T-cell (primary cell): ENCODE measurements at places on chromosomes 5 and 9. TPM values are rescaled to one million over a fixed set of nuclear protein-coding genes. Genes with fewer than 3 reads are reported as not detected.

PCDHGB1 gene
- total RNA-seq = not detected

GRCh38 chr9:3331801-3332200, 194.0 kb downstream of the RFX3 start:
- DNase-seq = no peak
- no peaks in the 10 kb centered on the region for H3K27me3 ChIP-seq
- no peaks in the 10 kb centered on the region for H3K36me3 ChIP-seq
- no peak overlapping the region for H3K27ac ChIP-seq

DNA sequence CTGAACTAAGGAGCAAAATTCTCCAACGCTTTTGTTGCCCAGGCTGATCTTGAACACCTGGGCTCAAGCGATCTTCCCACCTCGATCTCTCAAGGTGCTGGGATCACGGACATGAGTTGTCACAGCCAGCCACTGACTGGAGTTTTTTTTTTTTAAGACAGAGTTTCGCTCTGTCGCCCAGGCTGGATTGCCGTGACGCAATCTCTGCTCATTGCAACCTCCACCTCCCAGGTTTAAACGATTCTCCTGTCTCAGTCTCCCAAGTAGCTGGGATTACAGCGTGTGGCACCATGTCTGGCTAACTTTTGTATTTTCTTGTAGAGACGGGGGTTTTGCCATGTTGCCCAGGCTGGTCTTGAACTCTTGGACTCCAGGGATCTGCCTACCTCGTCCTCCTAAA, 58.2 kb downstream of the EHMT1 start:
- H3K27ac ChIP-seq = no peak overlapping the region
- H3K36me3 ChIP-seq = peaks cover 4% of the 10 kb centered on the region
- no peak for DNase-seq
- H3K4me1 ChIP-seq = peaks cover 28% of the 10 kb centered on the region
- H3K27me3 ChIP-seq = no peaks in the 10 kb centered on the region

GRCh38 chr9:112010537-112010936, 113.9 kb downstream of the UGCG start:
- no peaks in the 10 kb centered on the region for H3K36me3 ChIP-seq
- no peaks in the 10 kb centered on the region for H3K27me3 ChIP-seq
- no peak for DNase-seq
- H3K4me1 ChIP-seq = no peaks in the 10 kb centered on the region

DNA sequence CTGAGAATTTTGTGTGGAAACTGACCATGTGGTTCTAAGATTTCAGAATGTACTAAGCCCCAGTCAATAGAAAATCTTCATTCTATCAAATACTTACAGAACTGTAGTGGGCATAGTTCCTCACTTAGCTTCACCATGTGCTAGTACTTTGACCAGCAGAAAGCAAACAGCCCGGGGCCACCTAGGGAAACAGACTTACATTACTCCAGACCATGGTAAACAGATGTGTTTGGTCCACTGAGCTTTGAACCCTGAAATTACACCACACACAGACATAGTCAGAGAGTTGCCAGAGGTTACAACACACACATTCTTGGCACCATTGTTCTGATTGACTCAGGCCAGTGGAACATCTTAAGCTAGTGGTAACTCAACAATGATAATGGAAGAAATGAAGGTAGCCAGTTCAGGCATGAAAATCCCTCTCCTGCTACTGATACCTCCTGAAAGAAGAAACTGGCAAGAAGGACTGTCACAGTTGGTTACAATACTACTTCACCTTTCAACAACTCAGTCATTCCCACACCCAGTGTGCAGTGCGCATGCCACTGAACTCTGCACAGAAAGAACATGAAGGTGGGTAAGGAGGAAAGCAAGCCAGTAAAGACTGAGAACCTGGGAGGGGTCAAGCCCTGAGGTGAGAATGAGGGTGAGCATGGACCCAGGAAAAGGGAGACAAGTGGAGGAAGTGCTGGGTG, 18.7 kb upstream of the LECT2 start:
- H3K27ac ChIP-seq = no peak overlapping the region
- H3K27me3 ChIP-seq = peaks cover 17% of the 10 kb centered on the region
- no peaks in the 10 kb centered on the region for H3K36me3 ChIP-seq
- no peak overlapping the region for H3K4me3 ChIP-seq
- no peaks in the 10 kb centered on the region for H3K4me1 ChIP-seq
- no peak for DNase-seq

DNA sequence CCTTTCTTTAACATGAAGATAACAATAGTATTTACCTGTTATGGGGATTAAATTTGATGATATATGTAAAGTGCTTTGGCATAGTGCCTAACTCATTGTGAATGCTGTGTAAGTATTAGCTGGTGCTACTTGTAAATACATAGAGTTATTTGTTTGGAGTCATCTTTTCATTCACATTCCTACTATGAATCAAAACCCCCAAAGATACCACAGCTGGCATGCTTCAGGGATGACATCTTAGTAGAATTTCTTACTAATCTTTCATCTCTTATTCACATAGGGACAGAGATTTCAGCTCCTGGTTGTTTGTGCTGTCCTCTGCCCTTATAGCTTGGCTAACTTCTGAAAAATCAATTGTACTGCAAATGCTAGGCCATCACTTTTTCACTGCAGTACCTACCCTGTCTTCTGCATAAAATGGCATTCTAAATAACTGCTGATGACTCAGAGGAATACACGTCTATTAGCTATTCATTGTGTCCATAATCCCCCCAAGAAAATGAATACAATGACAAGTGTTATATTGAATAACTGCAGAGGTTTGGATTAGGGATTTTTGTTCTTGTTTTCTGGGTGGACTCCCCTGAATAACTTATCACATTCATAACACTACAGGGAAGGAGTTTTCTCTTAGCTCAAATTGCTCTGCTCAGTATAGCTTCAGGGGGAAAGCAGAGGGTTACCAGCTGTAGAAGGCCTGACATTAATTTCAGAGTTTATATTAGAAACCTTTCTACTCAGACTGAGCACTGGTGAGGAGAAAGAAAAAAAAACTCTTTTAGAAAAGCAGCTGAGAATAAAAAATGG, 192.2 kb upstream of the C9orf72 start:
- H3K36me3 ChIP-seq = no peaks in the 10 kb centered on the region
- no peak for DNase-seq
- H3K4me1 ChIP-seq = no peaks in the 10 kb centered on the region
- no peak overlapping the region for H3K27ac ChIP-seq

DNA sequence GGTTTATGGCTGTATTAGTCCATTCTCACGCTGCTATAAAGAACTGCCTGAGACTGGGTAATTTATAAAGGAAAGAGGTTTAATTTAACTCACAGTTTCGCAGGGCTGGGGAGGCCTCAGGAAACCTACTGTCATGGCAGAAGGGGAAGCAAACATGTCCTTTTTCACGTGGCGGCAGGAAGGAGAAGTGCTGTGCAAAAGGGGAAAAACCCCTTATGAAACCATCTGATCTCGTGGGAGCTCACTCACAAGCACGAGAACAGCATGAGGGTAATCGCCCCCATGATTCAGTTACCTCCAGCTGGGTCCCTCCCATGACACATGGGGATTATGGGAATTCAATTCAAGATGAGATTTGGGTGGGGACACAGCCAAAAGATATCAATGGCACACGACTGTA, 13.9 kb downstream of the LRRC70 start:
- H3K4me1 ChIP-seq = no peaks in the 10 kb centered on the region
- H3K4me3 ChIP-seq = no peak overlapping the region
- no peaks in the 10 kb centered on the region for H3K27me3 ChIP-seq
- no peak overlapping the region for H3K27ac ChIP-seq
- H3K36me3 ChIP-seq = peaks cover 13% of the 10 kb centered on the region

- peak overlapping the region; percentile 86 for H3K27ac ChIP-seq
- no peaks in the 10 kb centered on the region for H3K27me3 ChIP-seq
- H3K4me3 ChIP-seq = peak overlapping the region; percentile 58
Observed at GRCh38 chr5:143435210-143435657, 31.7 kb upstream of the NR3C1 start.

- no peak overlapping the region for H3K4me3 ChIP-seq
- no peaks in the 10 kb centered on the region for H3K4me1 ChIP-seq
- peaks cover 19% of the 10 kb centered on the region for H3K36me3 ChIP-seq
- no peaks in the 10 kb centered on the region for H3K27me3 ChIP-seq
Observed at GRCh38 chr9:128619127-128619526, 37.5 kb downstream of the DYNC2I2 start.

DNA sequence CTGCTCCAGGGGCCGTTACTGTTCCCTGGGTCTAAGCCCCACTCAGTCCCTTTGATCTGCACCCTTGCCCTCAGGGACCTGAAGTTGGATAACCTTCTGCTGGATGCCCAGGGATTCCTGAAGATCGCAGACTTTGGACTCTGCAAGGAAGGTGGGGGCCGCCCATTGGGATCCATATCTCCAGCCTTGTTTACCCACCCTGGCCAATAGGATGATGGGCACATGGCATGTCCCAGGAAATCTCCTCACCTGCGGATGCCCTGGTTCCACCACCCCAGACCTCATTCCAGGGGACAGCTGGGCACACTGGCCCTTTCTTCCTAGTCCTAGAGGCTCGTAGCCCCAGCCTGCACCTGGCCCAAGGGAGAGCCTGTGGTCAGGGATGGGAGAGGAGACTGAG, 5.5 kb downstream of the ZDHHC12 start:
- H3K27ac ChIP-seq = no peak overlapping the region
- H3K4me3 ChIP-seq = no peak overlapping the region
- H3K27me3 ChIP-seq = no peaks in the 10 kb centered on the region
- H3K36me3 ChIP-seq = peaks cover 11% of the 10 kb centered on the region
- H3K4me1 ChIP-seq = peaks cover 13% of the 10 kb centered on the region
- DNase-seq = no peak

HRH2 gene
- total RNA-seq = 8.0 TPM

AQP7 gene
- 0.44 TPM for total RNA-seq

- H3K27ac ChIP-seq = no peak overlapping the region
- DNase-seq = no peak
- H3K4me3 ChIP-seq = no peak overlapping the region
- no peaks in the 10 kb centered on the region for H3K4me1 ChIP-seq
- no peaks in the 10 kb centered on the region for H3K27me3 ChIP-seq
Observed at GRCh38 chr5:12910641-12911040, 1006.4 kb upstream of the CTNND2 start.

GRCh38 chr5:167701051-167701450, 590.4 kb upstream of the WWC1 start:
- H3K36me3 ChIP-seq = no peaks in the 10 kb centered on the region
- no peak overlapping the region for H3K4me3 ChIP-seq
- H3K4me1 ChIP-seq = no peaks in the 10 kb centered on the region
- no peak overlapping the region for H3K27ac ChIP-seq

PPIC gene
- 0.26 TPM for total RNA-seq

GRCh38 chr9:119974026-119974425, 604.8 kb upstream of the BRINP1 start:
- no peaks in the 10 kb centered on the region for H3K4me1 ChIP-seq
- no peak overlapping the region for H3K4me3 ChIP-seq
- H3K27ac ChIP-seq = no peak overlapping the region
- no peaks in the 10 kb centered on the region for H3K36me3 ChIP-seq
- DNase-seq = no peak

GRCh38 chr5:176559683-176560082, 10.5 kb downstream of the CDHR2 start:
- no peak for DNase-seq
- H3K27ac ChIP-seq = no peak overlapping the region
- H3K4me3 ChIP-seq = no peak overlapping the region
- no peaks in the 10 kb centered on the region for H3K36me3 ChIP-seq
- no peaks in the 10 kb centered on the region for H3K27me3 ChIP-seq
- H3K4me1 ChIP-seq = no peaks in the 10 kb centered on the region

DDX46 gene
- total RNA-seq = 68.6 TPM

- H3K27ac ChIP-seq = no peak overlapping the region
- no peaks in the 10 kb centered on the region for H3K4me1 ChIP-seq
- H3K27me3 ChIP-seq = no peaks in the 10 kb centered on the region
- no peak overlapping the region for H3K4me3 ChIP-seq
Observed at GRCh38 chr5:93510626-93511380, 70.2 kb downstream of the NR2F1-AS1 start.

ADAMTSL1 gene
- not detected for total RNA-seq

GRCh38 chr9:136856541-136857141, 4.5 kb downstream of the MAMDC4 start:
- H3K4me3 ChIP-seq = no peak overlapping the region
- peaks cover 11% of the 10 kb centered on the region for H3K36me3 ChIP-seq
- DNase-seq = no peak
- H3K4me1 ChIP-seq = peaks cover 2% of the 10 kb centered on the region
- no peak overlapping the region for H3K27ac ChIP-seq

LHX6 gene
- not detected for total RNA-seq

GRCh38 chr5:174571662-174572397, 152.6 kb upstream of the MSX2 start:
- no peaks in the 10 kb centered on the region for H3K27me3 ChIP-seq
- no peaks in the 10 kb centered on the region for H3K4me1 ChIP-seq
- no peak overlapping the region for H3K4me3 ChIP-seq
